ENCODE measurements at places on chromosomes 7 and 10. TPM values are rescaled to one million over a fixed set of nuclear protein-coding genes. Genes with fewer than 3 reads are reported as not detected.

TMEM270 gene
- not detected for total RNA-seq

STEAP4 gene
- not detected for total RNA-seq

NAT16 gene
- not detected for total RNA-seq

ANKRD61 gene
- not detected for total RNA-seq

NRCAM gene
- total RNA-seq = 0.41 TPM

SH2D4B gene
- total RNA-seq = 0.17 TPM

MEOX2 gene
- total RNA-seq = not detected

SFTPA2 gene
- total RNA-seq = not detected

JAZF1 gene
- 4.6 TPM for total RNA-seq

PAX4 gene
- not detected for total RNA-seq

C10orf105 gene
- 0.12 TPM for total RNA-seq

DNA sequence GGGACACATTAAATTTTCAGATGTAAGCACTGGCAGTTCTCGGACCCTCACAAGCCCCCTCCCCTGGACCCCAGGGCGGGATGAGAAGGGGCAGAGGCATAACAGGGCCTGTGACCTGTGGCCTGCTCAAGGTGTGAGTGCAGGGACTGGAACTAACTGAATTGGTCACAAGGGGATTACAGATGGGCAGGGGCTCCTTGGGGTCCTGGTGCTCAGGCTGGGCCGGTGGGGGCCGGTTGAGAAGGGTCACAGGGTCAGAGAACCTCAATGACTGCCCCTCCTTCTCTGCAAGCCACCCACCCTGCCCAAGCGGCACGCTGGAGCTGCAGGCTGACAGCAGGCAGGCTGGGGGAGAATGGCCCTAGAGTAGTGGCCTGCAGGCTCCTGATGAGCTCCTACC is 80.8 kb upstream of the PCBD1 start:
- DNase-seq = no peak

DNA sequence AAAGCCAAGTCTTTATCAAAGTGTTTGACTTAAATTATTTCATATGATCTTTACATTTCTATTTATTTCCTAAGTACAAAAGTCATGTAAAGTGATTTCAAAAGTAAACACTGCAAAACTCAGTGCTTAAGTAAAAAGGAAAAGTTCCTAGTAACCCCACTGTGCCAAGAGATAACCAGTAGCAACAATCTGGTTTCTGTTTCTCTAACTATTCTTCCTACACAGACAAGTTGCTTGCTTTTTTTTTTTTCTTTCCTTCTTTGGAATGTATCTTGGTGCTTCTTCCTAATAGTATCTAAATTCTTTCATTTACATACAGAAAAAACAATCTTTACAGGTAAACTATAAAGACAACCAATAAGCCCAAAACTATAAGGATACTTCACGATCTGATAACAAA is 3.1 kb downstream of the JCAD start:
- DNase-seq = no peak

GRCh38 chr10:110540031-110540430 is 27.5 kb upstream of the SMC3 start:
- DNase-seq = no peak

DNA sequence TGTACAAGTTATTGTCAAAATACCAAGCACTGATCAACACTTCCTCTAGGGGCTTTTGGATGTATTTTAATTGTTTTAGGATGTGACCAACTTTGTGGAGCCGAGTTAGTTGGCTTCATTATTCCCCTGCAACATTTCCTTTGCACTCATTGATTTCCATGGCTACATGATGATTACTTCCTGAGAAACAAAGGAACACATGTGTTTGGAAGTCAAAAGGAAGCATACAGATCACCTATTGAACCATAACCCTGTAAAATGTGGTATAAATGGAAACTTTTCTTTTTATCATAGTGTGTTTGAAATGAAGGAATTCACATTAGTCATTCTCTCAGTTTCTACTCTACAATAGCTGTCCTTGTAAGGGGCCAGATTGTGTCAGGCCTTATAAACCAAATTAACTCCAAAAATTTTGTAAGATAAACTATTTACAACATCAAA is 32.2 kb upstream of the EXOC6 start:
- no peak for DNase-seq

GRCh38 chr7:129401228-129401966 is 32.8 kb upstream of the STRIP2 start:
- no peak for DNase-seq

DNA sequence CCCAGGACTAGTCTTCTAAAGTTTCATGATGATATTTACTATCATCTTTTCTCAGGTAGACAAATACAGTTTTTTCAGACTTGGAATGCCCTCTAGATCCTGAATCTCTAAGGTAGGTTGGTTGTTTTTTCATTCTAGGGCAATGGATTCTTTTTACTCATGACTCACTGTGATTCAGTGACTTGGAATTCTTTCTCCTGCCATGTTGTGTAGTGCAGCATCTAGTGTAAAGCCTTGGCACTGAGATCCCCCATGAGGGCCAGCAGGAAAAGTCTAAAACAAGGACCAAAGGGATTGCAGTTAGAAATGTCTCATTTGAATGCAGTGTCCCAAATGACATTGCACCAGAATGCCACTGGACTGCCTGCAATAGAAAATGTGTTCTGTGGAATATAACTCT is 430.4 kb downstream of the NEBL start:
- no peak for DNase-seq

DNA sequence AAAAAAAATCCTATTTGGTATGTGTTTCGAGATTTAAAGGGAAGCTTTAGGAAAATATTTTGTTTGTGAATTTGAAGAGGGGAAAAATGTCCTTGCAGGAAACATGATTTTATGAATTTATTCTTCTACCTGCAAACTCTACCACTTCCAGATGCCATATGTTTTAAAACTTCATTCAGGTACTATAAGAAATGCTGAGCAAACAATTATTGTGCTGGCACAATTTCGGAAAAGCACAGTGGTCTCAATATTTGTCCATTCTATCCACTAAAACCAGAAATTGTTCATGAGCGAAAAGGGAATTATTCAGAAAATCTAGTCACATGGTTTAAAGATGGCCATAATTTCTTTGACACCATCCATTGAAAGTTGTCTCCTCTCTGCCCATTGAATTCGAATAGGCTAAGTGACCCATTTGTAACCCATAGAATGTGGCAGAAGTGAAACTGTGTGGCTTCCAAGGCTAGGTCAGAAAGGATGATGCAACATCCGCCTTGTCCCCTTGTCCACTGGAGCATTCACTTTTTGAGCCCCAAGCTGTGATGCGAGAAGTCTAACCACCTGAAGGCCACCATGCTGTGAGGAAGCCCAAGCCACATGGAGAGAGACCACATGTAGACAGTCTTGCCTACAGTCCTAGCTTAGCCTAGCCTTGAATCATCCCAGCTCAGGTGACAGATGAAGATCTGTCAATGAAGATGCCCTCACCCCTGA is 189.8 kb upstream of the PRKCQ start:
- DNase-seq = no peak

- no peak for DNase-seq
Measured at GRCh38 chr7:75630549-75630948, 108.2 kb downstream of the HIP1 start.

GRCh38 chr10:91311601-91312381 is 91.3 kb downstream of the PCGF5 start:
- no peak for DNase-seq

DNA sequence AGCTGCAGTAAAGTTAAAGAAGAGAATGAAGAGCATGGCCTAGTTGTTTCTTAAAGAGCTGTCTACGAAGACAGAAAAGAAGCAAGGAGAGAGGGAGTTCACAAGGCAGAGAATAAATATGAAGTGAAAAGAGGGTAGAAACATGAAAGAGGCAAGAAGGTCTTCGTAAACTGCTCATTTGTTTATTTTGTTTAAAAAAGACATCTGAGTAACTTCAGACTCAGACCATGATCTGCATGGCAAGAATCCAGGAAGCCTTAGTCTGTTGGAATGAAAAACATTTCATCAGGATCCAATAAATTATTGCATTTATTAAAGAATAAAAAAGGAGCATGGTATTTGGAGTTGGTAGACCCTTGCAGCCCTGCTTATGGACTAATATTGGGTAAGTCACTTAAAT is 151.1 kb downstream of the SEM1 start:
- no peak for DNase-seq

DNA sequence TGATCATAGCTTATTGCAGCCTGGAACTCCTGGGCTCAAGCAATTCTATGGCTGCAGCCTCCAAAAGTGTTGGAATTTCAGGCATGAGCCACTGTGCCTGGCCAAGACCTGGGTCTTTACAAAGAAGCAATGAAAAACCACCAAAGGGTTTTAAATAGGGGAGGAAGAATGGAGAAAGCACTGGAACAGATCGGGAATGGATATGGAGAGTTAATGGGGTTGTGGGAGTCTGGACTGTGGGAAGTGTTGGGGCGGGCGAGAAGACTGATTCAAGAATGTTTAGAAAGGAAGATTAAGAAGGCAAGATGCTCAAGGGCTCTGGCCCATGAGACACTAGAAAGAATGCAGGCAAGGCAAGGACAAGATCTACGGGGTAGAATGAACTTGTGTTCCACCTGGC is 98.5 kb downstream of the CARD11 start:
- DNase-seq = no peak

GRCh38 chr10:90936276-90936659 is 15.4 kb upstream of the ANKRD1 start:
- no peak for DNase-seq

- no peak for DNase-seq
Measured at GRCh38 chr10:117551330-117552155, 9.0 kb downstream of the EMX2 start.

DNA sequence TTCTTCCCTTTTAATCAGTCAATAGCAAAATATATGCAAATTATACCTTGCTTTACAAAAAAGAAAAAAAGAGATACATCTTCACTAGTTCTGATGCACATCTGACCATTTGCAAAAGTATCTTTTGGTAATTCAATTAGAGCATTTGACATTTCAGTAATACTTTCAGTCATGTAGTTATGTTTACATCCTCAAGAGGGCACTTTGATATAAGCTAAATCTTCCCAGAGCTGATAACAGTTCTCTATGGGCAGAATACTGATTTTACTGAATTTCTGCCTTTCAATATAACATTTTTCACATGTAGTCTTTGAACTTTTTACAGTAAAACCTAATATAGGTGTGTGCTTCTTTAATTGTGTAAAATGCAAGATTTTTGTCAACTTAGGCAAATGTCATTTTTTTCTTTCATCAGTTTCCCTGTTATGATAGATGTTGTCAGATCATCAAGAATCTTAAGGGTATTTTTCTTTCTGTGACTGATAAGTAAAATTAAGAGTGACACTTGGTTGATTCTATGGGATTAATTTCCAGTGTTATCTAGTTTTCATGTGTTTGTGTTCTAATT is 703.5 kb upstream of the SEMA3D start:
- no peak for DNase-seq

DNA sequence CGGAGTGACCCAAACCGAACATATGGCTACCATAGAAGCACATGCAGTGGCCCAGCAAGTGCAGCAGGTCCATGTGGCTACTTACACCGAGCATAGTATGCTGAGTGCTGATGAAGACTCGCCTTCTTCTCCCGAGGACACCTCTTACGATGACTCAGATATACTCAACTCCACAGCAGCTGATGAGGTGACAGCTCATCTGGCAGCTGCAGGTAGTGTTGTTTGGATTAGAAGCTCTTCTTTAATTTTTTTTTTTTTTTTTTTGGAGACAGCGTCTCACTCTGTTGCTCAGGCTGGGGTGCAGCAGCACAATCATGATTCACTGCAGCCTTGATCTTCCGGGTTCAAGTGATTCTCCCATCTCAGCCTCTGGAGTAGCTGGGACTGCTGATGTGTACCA is 45.8 kb downstream of the NRF1 start:
- no peak for DNase-seq

DNA sequence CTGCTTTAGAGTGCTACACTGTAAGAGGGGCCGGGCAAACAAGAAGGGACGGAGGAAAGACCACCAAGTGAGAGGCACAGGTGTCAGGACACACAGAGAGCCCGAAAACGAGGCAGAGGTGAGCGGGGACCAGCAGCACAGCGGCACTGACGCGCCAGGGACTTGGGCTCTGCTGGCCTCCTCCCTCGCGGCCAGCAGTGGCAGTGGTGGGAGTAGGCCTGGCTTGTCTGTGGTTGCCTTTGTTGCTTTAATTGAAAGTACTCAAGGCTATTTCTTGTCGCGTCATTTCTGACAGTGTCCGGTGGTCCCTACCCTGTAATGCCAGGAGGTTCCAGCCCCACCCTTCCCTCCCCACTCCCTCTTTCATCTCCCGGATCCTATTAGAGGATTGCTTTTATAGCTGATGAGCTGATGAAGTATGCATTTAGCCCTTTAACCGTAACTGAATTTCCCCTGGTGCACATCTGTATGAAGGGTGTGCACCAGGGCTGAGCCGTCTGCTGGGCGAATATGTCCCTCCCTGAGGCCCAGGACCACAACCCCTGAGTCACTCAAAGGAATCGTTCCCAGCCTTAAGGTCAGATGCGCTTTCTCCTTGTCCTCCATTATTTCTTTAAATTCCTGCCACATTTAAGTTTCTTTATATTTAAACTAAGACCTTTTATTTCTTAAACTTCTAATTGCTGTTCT is 39.5 kb upstream of the FAM20C start:
- DNase-seq = no peak

DNA sequence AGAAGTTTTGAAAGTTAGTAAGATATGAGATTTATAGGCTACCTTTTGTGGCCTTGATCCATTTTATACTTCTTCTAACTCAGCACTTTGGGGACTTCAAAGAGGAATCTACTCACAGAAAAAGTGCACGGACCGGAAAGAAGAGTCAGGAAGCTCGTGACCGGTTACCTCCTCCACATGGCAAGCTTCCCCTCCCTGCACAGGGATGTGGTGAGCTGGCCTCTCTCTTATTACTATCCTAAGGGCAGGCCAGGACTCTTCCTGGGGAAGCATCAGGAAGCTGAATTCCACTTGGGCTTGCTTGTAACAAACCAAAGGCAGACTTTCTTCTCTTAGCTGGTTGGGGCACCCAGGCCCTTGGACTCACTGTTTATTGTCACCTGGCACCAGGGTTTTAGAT is 170.8 kb upstream of the GLI3 start:
- no peak for DNase-seq

DNA sequence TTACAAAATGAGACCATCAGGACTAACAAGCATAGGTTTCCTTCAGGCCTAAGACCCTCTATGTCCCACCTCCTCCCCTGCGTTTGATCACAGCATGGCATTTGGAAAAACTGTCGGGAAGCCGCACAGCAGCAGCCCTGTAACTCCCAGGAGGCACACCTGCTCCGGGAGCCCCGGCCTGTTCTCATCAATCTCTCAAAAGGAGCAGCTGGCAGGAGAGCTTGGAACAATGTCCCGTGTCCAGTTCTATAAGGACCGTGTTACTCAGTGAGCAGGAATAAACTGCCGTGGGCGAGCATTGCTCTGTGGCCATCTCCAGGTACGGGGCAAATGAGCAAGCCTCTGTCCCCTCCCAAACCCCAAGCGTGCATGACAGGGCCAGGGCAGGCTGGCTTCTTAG is 236.9 kb downstream of the SFMBT2 start:
- DNase-seq = no peak

DNA sequence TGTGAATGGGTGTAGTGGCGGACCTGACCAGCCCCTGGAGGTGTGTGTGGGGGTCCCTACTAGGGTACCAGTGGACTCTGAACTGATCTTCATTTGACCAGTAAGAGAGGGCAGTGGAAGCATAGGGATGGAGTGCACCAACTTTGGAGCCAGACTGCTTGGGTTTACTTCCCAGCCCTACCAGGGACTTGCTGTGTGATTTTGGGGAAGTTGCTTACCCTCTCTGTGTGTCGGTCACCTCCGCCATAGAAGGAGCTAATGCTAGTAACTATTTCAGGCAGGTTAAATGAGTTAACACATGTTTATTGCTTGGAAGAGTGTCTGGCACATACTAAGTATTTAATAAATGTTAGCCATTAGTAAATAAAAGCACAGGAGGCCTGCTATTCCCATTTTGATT is 6.6 kb downstream of the ADCYAP1R1 start:
- DNase-seq = no peak

All from CD4-positive, alpha-beta memory T cell (primary cell).